ENCODE measurements at places on chromosomes 6 and 20.

DNA sequence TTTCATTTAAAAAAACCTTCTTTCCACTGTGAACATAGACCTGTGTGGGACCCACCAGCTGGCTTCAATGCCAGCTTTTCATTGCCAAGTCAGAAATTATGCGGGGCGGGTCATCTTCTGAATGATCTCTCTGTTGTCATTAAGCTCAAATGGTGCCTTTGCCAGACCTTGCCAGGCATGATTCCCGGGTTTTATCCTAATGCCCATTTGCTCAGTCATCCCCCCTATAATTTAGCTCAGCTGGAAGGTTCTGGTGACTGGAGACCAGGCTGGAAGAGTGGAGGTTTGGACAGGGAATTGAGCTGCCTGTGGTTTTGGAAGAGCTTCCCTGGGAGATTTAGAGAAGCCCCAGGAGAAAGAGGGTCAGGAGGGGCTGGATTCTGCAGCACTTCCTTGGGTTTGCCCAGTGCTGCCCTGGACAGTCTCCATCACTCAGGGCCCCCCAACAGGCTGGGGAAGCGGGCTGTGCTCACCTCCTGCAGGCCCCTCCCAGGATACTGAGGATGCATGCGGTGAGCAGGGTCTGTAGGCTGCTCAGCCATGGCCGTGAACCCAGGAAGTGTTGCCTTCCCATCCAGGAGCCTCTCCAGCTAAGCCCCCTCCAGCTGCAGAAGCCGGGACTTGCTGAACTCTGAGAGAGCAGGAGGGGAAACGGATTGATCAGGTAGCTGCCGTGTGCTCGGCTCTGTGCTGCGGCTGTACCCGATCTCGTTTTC lies 273.0 kb downstream of the CDH4 start:
- DNase-seq: no peak

DNA sequence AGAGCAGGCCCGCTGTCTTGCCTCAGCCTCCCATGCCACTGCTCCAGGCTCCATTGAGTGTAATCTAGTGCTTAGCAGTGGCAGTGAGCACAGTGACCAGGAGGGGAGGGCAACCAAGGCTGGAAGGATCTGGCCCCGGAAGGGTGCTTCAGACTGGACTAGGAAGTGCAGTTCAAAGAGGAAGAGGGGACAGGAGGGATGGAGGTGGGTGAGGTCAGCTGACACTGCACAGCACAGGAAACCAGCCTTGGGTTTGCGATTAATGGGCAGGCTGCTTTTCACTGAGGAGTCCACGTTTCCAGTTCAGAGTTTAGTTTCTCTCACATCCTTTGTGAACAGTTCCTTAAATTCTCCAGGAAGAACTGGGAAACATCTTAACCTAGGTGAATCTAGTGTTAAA lies 46.9 kb downstream of the CDS2 start:
- no peak for DNase-seq

DNA sequence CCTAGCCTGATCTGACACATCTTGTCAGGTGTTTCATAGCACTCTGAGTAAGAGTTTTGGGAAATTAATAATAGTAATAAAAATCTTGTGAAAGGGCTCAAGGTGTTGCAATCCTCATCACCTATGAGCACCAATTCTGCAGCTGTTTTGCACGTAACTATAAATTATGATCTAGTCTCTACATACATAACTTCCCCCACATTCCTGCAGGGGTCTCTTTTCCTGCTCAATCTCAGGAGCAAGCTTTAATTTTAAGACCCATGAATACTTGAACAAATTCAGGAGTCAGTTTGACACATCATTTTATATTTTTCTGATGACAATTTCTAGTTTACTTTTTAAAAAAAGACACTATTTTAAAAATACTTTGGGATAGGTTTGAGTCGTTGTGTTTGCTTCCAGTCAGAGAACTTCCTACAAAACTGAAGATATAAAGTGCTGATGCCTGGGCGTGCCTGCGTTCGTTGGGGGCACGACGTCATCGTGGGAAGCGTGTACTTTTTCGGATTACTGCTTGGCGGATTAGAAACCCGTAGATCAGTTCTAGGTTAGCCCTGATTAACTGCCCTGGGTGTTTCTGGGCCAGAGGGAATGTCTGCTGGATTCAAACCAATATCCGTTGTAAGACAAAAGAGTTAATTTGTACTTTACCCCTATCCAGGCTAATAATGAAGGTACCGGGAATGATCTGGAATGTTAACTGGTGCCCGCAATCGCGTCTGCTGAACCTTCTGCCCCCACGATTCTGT lies 1.0 kb upstream of the E2F3 start:
- DNase-seq: no peak

GRCh38 chr6:68039641-68040311 lies 595.3 kb upstream of the ADGRB3 start:
- DNase-seq: no peak

- peak; percentile 75 for DNase-seq
Measured at GRCh38 chr6:16277101-16277981, 39.0 kb downstream of the GMPR start.

GRCh38 chr6:18347021-18347577 lies 40.1 kb upstream of the RNF144B start:
- peak; percentile 60 for DNase-seq

GRCh38 chr20:51228763-51229162 lies 205.9 kb upstream of the KCNG1 start:
- DNase-seq: no peak

GRCh38 chr6:2556761-2557160 lies 194.0 kb downstream of the MYLK4 start:
- no peak for DNase-seq

- no peak for DNase-seq
Measured at GRCh38 chr6:133972388-133972787, 19.4 kb downstream of the TBPL1 start.

DNA sequence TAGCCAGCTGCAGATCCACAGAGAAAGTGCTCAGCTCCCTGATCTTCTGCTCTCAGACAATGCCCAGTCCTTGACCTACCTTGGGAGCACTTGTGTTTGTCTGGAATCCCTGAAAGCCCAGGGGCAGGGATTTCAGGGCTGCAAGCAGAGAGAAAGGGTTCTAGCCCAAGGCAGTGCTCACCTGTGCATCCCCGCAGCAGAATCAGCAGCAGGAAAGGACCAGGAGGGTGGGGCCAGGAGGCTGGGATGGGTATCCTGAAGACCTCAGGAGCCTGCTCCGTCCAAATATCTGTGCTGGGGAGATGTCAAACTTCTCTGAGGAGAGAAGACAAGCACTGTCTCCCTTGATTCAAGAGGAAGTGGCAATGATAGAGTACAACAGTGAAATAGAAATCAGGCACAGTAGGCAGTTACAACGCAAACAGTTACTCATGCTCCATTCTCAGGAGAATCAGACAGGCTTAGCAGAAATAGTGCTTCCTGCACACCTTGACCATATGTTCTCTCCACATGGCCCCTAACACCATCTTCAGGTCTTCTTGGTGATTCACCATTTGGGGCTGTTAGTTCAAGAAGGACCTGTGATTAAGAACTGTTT lies 28.7 kb upstream of the SIRPG start:
- no peak for DNase-seq

- no peak for DNase-seq
Measured at GRCh38 chr20:36390719-36391415, 84.7 kb downstream of the DLGAP4 start.

- no peak for DNase-seq
Measured at GRCh38 chr6:89200706-89201215, 16.4 kb downstream of the GABRR1 start.

- peak; percentile 54 for DNase-seq
Measured at GRCh38 chr6:24775520-24776058, 852 bp downstream of the GMNN start.

DNA sequence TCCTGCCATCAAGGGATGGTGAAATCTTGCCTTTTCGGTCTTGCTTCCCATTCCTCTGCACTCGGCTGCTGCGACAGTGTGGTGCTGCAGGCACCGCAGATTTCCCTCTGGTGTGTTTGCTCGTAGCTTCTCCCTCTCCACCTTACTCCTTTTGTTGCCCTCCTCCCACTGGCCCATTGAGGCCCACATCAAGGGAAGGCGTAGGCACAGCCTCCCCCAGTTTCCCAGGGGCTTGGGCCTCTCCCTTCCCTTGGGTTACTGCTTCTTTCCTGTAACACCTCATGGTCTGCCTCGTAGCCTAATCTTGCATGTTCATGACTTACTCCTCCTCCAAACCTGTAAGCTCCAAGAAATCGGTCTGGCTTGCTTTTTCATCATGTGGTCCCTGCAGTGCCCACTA lies 9.9 kb downstream of the E2F3 start:
- no peak for DNase-seq

- no peak for DNase-seq
Measured at GRCh38 chr6:35089216-35089934, 51.8 kb downstream of the TCP11 start.

GRCh38 chr6:104212977-104213668 lies 646.6 kb downstream of the HACE1 start:
- no peak for DNase-seq

DNA sequence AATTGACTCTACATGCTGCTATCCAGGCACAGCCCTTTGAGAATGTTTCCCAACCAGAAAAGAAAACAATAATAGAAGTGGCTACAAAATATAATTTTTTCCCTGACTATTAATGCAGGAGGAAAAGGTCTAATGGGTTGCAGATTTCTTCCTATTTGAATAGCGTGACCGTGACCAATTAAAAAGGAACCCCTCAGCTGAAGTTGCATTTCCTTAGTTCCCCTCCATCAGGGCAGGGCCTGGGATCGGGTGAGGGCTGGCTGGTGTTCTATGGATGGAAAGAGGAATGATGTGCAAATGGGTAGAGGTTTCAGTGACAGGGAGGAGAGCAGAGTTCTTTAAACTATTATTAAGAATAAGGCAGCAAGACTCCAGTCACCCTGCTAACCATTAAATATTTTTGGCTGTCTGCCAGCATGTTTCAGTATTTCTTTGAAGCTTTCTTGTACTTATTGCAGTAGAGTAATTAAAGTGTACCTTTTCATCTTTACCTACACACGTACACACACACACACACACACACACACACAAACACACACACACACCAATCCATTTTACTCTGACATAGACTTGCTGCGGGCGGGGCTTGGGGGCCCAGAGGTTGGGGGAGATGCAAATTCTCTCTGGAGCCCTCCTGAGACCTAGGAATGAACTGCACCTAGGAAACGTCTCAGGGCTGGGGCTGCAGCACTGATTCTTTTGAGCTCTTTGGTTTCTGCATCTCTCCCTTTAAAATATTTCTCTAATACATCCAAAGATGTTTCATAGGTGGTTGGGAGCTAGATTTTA lies 154.8 kb upstream of the SLC35B3 start:
- DNase-seq: no peak

GRCh38 chr6:30752157-30752927 lies 8.0 kb upstream of the IER3 start:
- peak; percentile 100 for DNase-seq

- DNase-seq: no peak
Measured at GRCh38 chr20:58056921-58057686, 171.3 kb downstream of the ANKRD60 start.

DNA sequence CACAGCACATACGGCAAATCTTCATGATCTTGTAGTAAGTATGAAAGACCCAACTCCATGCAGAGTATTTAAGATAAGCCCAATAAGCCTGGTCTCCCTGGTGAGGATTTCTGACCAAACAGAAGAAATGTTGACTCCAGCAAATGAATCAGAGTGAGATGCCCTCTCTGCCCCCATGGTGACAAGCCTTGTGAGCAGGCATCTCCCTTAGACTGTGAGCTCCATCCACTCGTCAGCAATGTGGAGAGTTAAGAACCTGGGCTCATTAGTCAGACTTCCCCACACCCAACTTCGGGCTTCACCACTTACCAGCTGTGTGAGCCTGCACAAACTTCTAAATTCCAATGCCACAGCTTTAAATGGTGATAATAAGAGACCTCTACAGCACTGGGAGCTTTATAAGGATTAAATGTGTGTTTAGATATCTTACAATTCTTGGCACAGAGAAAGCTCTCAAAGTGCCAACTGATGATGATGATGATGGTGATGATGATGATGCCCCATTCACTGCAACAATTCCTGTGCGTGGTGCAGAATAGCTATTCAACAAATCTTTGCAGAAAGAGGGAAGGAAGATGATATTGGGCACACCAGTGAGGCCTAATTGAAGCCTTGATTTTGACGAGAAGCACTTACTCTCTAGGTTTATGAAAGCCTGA lies 253.4 kb upstream of the TAB2 start:
- no peak for DNase-seq

Data from fibroblast of gingiva (primary cell).